ENCODE measurements at places on chromosomes 5 and 9.

DNA sequence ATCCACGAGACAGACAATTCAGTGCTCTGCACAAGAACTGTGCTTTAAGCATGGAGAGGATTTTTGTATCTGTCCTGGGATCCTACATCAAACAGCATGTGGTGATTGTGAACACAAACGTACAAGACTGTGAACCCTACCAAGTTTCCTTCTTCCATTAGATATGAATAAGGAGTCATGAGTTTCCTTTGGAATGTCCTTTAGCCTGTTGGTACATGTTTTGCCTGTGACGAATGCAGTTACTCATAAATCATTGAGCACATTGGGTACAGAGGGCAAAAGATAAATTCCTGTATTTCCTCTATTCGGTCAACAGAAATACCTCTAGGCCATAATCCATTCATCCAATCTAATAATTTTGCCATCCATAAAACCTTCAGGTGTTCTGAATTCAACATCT, 61.5 kb downstream of the FXN start:
- no peak for DNase-seq

DNA sequence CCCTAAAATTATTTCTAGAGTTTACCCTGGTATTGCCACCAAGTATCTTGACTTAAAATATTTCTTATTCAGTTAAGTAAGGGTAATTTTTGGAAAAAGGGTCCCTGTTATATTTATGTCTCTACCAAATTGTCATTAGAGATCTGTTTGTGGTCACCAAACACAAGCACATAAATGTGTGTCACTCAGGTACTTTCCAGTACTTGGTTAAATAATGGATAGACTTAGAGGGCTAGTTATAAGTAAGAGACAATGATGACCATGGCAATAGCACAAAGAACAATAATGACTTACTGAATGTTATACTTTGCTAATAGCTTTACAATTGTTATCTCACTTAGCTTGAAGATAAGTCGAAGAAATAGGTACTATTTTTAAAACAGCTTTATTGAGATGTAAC, 9.0 kb downstream of the ADAMTS16 start:
- no peak for DNase-seq

GRCh38 chr5:15957124-15957523, 222.5 kb downstream of the MARCHF11 start:
- DNase-seq: no peak

DNA sequence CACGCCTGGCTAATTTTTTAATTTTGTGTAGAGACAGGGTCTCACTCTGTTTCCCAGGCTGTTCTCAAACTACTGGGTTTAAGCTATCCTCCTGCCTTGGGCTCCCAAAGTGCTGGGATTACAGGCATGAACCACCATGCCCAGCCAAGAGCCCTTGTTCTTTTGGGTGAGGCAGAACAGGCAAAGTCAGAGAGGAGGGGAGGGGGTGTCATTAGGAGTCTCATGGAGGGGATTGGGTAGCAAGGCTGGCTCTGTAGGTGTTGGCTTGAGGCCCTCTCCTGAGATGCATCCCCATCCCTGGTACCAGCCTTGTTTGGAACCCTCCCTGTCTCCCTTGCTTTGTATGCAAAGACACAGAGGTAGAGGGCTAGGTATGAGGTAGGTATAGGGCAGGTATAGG, 24.1 kb downstream of the GSN start:
- DNase-seq: no peak

- DNase-seq: no peak
Observed at GRCh38 chr5:34525761-34526160, 130.4 kb upstream of the RAI14 start.

- no peak for DNase-seq
Observed at GRCh38 chr5:78593465-78593864, 55.1 kb downstream of the LHFPL2 start.

- DNase-seq: no peak
Observed at GRCh38 chr9:6605202-6605601, 40.3 kb downstream of the GLDC start.

DNA sequence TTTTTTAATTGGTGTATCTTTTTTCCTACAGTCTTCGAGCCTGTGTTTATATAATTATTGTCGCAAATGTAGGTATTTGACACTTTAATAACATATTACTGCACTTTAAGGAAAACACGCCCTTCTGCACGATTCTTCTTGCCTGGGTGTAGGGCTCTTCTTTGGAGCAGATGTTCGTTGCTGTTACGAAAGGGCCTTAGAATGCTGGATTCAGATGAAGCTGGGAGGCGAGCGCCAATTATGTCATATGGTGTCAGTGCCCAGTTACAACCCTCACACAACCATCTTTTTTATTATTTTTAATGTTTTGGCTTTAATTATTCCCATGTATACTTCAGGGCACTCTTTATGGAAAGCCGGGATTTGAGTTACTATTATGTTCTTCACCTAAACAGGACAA, 553.0 kb downstream of the EBF1 start:
- no peak for DNase-seq

GRCh38 chr5:29099585-29099984, 2061.2 kb upstream of the CDH9 start:
- DNase-seq: no peak

DNA sequence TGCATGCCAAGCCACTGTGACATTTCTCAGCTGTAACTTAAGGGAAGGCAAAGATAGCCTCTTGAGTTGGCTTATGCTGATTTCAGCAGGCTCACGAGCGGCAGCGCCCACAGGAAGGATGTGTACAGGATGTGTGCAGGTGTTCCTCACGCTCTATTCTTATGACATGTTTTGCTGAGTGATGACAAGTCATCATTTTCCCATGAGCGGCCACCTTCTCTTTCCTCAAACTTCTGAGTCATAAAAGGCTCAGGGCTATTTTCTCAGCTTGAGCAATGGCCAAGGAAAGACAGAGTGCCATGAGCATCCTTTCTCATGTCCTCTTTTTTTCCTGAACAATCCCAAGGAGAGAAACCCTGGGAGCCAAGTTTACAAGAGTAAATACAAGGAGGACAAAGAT, 365.9 kb downstream of the PLK2 start:
- DNase-seq: no peak

DNA sequence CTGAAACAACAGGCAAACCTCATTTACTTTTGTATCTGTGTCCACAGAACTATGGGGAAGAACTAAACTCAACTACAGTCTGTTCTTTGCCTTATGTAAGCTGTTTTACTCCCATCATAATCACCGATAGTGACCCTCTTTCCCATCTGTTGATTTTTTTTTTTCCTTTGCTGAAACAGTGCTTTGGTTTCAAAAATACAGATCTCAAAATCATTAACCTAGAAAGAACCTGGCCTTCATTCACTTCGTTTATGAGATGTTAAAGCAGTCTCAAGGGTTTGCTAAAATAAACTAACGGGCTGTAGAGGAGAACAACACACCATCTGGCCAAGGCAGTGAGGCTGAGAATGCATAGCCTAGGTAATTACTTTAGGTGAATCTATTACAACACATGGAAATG, 706.6 kb upstream of the ZNF608 start:
- no peak for DNase-seq

GRCh38 chr9:131579789-131580211, 34.5 kb downstream of the PRRT1B start:
- no peak for DNase-seq

- no peak for DNase-seq
Observed at GRCh38 chr9:123832858-123833650, 96.9 kb downstream of the DENND1A start.

DNA sequence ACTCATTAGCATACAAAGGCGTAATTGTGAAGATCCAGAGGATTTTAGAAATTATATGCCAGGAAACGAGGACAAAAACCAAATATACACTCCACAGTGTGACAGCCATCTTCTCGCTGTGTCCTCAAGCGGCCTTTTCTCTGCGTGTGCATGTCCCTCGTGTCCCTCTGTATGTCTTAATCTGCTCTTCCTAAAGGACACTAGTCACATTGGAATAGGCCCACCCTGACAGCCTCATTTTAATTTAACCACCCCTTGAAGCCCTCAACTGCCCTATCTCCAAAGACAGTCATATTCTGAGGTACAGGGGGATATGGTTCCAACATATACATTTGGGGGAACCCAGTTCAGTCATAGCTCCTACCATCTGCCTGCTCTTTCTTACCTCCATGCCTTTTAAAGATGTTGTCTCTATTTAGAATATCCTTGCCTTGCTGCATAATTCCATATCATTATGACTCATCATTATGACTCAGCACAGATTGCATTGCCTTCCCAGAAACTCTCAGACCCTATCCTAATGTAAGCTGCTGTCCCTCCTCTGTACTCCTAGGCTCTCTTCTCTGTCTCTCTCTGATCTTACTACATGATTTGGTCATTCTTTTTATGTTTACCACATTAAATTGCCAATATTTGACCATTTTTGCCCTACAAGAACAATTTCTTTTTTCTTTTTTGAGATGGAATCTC, 210.9 kb downstream of the AOPEP start:
- DNase-seq: no peak

- no peak for DNase-seq
Observed at GRCh38 chr9:122370303-122370702, 521 bp upstream of the PTGS1 start.

DNA sequence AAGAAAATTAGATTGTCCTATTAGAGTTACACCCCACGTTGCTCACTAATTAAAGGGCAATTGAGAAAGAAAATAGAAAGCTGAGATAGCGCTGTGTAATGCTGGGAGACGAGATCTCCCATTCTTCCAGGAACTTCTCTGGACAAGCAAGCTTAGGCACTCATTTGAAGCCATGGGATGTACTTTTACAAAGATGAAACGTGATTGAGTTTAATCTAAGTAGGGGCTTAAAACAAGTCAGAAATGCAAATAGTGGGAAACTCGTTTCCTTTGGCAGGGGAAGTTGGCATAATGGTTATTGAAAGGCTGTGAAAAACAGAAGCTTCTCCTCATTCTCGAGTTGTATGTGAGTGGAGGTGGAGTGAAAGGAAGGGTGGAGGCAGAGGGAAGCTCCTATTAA, 3.7 kb downstream of the PRDM6 start:
- DNase-seq: no peak

- DNase-seq: no peak
Observed at GRCh38 chr9:101579711-101580545, 14.8 kb downstream of the PPP3R2 start.

GRCh38 chr9:97516111-97516510, 14.6 kb downstream of the TMOD1 start:
- DNase-seq: no peak

DNA sequence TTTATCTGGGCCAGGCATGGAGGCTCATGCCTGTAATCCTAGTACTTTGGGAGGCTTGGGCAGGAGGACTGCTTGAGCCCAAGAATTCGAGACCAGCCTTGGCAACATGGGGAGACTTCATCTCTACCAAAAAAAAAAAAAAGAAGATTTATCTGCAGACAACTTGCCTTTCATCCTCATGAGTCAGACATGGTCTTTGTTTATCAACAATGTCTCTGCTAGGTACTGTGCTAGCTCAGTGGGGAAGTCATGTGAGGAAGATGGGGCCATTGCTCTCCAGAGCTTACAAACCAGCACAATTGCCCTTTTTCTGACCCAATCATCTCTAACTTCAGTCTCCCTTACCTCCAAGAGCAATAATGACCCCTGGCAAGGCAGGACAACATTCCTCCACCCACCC, 1.6 kb downstream of the URM1 start:
- DNase-seq: no peak

DNA sequence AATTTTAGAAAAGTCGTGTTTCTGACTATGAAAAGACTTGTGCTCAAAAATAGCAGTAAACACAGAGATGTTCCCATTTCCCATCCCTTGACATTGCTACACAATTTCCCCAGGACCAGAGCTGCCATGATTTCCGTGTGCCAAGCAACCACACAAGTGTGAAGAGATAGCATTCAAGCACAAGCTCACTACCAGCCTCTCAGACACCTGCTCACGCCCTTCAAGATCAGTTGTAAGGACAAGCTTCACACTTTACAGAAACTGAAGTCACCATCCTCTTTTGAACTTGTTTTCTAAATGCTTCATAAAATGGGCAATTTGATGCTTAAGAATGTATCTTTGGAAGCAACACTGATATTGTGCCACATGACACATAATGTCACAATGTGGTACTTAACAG, 333.1 kb downstream of the CAAP1 start:
- DNase-seq: no peak

DNA sequence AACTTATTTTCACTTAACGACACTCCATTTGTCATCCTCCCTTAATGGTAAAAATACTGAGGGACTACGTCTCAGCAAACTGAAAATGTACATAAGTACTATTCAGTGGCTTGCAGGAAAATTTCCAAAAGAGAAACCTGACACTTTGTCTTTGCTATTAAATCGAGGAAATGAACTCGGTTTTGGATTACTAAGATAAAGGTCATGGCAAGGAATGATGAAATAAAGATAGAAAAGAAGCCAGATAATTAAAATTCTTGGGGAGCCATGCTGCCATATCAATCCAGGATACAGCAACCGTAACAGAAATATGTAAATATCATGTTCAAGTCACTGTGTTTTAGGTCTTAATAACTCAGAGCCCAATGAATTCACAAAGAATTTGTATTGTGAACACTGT, 647.8 kb downstream of the CDH9 start:
- DNase-seq: no peak

- no peak for DNase-seq
Observed at GRCh38 chr9:116813031-116813300, 125.9 kb downstream of the TRIM32 start.

- DNase-seq: no peak
Observed at GRCh38 chr9:127263664-127264063, 910 bp upstream of the GARNL3 start.

DNA sequence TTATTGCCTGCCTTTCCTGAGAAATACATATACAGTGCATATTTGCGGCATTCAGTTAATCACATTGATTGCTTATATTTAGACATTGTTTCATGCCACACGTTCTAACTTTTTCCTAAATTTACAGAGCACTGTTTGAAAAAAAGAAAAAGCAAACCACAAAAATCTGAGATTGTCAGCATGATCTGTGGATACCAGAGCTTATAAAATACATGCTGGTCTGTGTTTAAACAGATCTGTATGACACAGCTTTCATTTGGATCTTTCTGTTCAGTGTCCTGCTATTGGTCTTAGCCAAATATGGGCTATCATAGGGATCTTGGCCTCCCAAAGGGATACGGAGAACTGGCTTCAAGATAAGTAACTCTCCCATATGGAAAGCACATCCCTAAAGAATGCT, 20.2 kb downstream of the ALDH1A1 start:
- no peak for DNase-seq

DNA sequence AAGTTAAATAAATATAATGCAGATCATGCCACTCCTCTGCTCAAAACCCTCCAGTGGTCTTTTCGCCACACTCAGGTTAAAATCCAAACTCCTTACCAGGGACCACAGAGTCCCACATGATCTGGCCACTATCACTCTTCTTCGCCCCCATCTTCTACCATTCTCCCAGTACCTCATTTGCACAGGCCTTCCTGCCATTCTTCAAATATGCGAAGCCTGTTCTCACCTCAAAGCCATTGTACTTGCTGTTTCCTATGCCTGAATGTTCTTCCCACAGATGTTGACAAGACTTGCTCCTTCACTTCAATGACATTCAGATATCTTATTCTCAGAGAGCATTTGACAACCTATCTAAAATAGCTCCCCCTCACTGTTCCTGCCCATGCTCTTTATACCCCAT, 10.9 kb downstream of the TEX10 start:
- no peak for DNase-seq

GRCh38 chr9:106869458-106869857, 6.5 kb downstream of the ZNF462 start:
- DNase-seq: no peak

GRCh38 chr9:137772281-137772873, 105.2 kb upstream of the CACNA1B start:
- no peak for DNase-seq

GRCh38 chr9:37683531-37684371, 33.0 kb downstream of the FRMPD1 start:
- no peak for DNase-seq
